ENCODE measurements at places on chromosomes 2 and 18.

DNA sequence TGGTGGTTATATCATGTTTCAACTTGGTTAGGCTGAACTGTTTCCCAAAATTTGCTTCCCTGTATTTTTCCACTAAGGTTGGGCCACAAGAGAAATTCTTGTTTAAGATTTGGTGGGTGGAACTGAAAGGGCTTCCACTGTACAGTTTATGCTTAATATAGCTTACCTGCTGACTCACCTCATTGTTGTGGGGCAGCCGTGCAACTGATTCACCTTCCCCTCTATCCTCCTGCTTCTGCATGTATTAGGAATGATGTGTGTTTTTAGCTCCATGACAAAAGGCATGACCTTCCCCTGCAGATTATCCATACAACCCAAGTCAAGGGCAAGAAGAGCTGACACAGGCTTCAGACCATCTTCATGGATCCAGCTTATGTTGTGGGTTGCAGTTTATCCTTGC lies 98.4 kb upstream of the GULP1 start:
- no peak for DNase-seq

DNA sequence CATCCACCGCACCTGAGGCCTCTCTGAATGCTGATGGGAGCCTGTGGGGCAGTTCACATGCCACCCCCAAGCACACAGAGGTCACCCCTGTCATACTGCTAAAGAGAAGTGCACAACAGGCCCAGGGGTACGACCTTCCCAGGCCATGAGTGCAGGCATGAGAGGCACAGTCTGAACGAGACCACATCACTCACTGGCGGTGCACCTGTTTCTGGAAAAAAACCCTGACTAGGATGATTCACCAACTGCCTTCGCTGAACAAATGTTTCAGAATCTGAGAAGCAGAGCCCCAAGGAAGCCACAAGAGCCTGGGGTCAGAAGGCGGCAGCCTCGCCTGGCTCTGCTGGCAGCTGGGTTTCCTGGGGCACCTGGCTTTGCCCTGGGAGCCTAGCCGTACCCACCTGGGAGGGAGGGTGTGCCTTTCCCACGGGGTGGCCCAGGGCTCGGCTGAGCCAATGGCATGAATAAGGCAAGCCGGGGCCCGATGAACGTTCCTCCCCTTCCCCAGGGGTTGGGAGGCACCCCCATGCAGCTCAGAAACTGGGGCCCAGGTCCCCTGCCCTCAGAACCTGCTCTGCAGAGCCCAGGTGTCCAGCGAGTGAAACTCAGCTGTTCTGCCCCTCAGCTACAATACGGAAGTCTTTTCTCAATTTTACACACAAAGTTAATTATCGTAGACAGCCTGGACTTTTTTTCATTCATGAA lies 73.8 kb downstream of the HDAC4 start:
- DNase-seq: peak; percentile 71

DNA sequence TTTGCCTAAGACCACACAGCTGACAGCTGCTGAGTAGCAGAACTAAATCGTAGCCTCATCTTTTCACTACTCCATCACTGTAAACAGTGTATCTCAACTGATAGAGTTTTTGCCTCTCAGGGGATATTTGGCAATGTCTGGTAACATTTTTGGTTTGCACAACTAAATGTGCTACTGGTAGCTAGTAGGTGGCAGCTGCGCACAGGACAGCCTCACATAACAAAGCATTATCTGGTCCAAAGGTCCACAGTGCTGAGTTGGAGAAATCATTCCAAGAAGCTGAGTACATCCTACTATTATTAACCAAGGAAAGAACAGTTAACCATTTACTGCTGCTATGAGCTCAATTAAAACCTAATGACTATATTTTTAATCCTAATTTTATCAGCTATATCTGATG lies 6.1 kb upstream of the CCDC102B start:
- DNase-seq: no peak

GRCh38 chr2:190840569-190841172 lies 40.0 kb upstream of the GLS start:
- no peak for DNase-seq

- no peak for DNase-seq
Observed at GRCh38 chr2:226623587-226624368, 175.8 kb downstream of the IRS1 start.

- no peak for DNase-seq
Observed at GRCh38 chr2:223416815-223417610, 185.1 kb downstream of the SCG2 start.

DNA sequence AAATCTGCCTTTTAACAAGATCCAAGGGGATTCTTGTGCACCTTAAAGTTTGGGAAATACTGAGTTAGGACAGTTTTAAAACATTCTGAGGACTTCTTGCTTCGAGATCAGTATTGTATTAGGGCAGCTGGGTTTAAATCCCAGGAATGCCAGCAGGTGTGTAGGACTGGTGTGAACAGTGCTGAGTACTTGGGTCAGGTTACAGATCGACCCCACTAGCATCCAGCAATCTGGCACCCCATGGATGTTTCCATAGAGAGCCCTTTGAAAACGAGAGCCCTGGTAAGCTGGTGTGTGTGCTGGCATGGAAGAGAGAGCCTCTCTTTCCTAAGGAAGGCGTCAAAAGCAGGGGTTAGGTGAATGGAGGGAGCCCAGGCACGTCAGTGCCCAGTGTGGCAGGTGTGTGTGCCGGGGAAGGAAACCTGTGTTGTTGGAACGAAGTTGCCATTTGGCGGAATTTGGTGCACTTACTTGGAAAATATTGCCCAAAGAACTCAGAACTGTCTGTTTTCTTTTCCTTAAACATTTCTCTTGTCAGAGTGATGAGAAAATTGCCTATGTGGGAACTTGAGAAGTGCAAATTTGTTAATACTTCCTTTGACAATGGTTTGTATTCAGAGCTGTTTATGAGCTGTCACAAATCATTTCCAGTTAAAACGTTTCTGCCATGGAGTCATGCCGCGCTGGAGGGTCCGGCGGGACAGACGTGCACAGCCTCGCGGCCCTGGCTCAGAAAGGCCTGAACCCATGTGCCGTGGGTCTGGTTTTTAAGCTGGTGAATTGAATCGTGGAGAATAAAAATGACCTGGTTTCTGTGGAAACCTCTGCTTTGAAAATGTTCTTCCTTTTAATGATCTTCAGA lies 38.1 kb downstream of the LDLRAD4 start:
- no peak for DNase-seq

DNA sequence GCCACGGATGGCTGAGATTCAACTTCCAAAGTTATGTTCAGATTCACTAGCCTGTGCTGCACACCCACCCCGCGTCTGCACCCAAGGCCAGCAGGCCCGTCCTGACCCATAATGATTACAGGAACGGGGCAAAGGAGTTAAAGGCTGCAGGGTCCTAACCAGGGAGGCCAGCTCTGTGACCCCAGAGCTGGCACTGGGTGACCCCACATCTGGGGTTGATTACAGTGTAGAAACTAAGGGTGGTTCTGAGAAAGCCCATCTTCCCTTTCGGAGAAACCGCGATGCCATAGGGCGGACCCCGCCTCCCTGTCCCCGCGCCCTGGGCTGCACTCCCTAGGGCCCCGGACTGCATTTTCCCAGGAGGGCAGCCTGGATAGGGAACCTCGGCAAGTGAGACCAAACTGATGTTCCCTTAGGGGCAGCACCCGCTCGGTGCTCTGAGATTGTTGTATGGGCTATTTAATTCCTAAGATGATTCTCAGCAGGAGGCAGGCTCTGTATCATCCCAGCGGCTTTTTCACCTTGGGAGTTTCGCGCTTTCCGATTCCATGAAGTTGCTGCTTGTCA lies 2.2 kb upstream of the GPR148 start:
- no peak for DNase-seq

DNA sequence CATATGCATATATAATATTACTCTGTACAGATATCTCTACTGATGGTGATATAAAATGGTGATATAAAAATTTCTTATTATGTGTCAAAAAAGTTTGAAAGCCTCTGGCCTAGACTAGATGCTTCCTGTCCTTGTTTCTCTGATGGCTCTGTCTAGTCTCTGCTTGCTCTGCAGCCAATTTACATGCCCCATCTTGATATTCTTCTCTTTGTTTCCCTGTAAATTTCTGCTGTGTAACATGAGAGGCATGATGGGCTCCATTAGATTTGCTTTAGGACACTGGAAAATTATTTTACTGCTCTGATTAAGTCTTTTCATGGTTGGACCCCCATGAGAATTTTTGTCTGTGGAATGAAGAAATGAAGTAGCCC lies 24.3 kb downstream of the BABAM2 start:
- DNase-seq: no peak

- DNase-seq: no peak
Observed at GRCh38 chr2:48232351-48232750, 297.6 kb upstream of the STON1 start.

DNA sequence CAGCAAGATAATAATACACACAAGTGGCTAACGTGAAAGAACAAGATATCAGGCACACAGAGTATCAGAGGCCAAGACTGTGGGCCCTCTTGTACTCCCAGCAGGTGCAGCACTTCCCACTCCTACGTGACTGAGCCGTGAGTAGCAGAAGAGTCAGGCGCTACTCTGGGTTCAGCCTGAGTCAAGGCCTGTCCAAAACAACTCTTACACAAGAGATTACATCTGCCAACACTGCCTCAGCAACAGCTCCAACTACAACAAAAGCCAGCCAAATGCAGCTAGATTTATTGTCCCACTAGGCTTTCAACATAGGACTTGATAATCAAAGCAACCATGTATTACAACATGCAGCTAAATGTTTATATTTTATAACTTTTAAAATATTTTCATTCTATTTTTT lies 56.2 kb downstream of the ITSN2 start:
- no peak for DNase-seq

DNA sequence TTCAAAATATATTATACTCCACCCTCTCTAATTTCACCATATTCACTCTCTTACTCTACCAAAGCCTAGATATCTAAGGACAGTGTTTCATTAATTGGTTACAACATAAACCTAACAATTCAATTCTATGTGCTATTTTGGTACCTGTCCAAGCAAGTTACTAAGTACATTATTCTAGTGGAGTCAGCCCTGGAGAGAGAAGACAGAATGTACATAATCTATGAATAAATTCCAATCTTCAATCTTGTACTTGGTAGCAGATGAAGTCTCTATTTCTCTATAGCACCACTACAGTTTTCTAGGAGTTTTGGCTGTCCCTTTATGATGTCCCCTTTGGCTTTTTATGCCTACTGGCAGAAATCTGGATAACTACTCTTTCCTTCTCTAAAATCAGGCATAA lies 27.6 kb downstream of the NMUR1 start:
- no peak for DNase-seq

- no peak for DNase-seq
Observed at GRCh38 chr2:12435430-12436222, 281.1 kb upstream of the TRIB2 start.

- no peak for DNase-seq
Observed at GRCh38 chr2:100703739-100704138, 116.2 kb upstream of the NPAS2 start.

DNA sequence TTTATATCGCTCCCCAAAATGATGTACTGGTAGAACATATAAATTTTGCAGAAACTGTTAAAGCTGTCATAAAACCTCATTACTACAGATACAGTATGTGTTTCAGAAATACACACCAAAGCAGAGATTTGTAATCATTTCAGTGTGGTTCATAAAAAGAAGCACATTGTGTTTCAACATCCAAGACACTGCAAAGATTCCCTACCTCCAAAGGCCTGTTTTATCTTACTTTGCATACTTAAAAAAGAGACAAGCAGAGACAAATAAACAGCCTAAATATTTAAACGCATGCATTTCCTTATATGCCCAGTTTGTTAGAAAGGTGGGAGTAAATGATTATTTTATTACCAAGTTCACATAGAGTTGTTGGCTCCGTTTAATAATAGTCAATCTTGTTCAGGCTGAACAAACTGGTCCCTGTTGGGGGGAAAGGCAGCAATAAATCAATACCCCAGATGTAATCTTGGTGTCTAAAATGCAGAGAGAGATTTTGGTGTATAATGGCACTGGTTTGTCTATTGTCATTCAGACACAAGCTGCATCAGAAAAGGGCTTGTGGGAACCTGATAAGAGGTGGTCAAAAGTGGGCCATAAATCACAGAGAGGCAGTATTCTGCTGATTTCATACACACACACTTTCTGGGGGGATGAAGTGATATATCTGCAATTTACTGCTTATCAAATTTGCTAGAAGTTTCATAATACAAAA lies 321.4 kb upstream of the ETAA1 start:
- no peak for DNase-seq

- DNase-seq: no peak
Observed at GRCh38 chr2:114724454-114724853, 282.0 kb downstream of the DPP10 start.

GRCh38 chr2:100029460-100029859 lies 112.9 kb downstream of the AFF3 start:
- DNase-seq: no peak

- DNase-seq: no peak
Observed at GRCh38 chr2:9178110-9178903, 28.3 kb upstream of the ASAP2 start.

- DNase-seq: no peak
Observed at GRCh38 chr2:147538088-147538487, 306.7 kb upstream of the ACVR2A start.

- no peak for DNase-seq
Observed at GRCh38 chr2:210227290-210228088, 2.2 kb upstream of the ACADL start.

DNA sequence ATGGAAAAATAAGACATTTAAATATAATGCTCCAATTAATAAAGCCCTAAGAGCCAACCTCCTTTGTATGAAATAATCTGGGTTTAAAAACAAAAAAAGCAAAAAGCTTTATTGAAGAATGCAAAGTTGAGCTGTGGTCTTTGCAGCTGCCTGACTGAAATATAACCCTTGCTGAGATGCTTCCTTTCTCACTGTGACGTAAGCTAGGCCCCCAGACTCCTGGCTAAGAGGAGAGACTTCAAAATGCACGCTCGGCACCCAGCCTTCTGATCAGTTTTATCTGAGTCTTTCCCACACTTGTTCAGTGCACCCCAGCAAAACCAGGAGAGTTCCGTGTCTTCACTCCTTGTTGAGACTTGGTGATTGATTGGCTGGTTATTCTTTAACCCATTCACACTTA lies 115.3 kb downstream of the BCL11A start:
- no peak for DNase-seq

DNA sequence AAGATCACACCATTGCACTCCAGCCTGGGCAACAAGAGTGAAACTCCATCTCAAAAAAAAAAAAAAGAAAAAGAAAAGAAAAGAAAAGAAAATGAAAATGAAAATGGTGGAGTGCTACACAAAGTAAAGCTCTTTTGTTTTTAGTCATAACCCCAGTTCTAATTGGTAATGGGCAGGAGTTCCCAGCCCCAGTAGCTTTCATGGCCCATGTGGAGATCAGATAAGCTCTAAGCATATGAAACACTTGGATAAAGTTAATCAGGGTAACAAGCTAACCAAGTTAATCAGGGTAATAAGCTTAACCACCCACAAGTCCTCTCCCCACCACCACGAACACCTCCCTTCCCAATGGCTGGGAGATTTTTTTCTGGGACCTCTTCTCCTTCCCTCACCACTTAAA lies 240.8 kb downstream of the BCL11A start:
- DNase-seq: no peak

- no peak for DNase-seq
Observed at GRCh38 chr2:101188683-101189405, 37.7 kb upstream of the TBC1D8 start.

DNA sequence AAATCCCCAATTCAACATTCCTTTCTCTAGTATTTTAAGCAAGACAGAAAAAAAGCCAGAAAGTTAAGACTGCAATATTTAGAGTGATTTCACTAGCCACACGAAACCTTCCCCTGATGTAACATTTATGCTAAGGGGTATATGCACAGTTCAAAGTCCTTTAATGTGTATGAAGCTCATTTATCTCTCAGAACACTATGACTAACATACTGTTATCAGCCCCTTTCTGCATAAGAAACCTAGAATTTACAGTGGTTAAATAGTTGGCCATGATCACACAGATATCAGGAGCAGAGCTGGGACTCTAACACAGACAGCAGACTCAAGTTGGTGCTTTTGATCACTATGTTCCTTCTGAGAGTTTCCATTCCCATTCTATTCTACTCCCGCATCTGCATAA lies 185.5 kb downstream of the CDH2 start:
- no peak for DNase-seq

Data from CD4-positive, alpha-beta T cell treated with Interleukin-21 for 1 hour (primary cell).